ENCODE measurements at places on chromosomes 12 and 14.

- no peak for DNase-seq
Measured at GRCh38 chr14:58455593-58456265, 28.2 kb downstream of the KIAA0586 start.

GRCh38 chr12:105590571-105590970 lies 260.1 kb downstream of the C12orf75 start:
- DNase-seq, result no peak

- DNase-seq, result no peak
Measured at GRCh38 chr12:63480186-63480585, 188.1 kb downstream of the DPY19L2 start.

DNA sequence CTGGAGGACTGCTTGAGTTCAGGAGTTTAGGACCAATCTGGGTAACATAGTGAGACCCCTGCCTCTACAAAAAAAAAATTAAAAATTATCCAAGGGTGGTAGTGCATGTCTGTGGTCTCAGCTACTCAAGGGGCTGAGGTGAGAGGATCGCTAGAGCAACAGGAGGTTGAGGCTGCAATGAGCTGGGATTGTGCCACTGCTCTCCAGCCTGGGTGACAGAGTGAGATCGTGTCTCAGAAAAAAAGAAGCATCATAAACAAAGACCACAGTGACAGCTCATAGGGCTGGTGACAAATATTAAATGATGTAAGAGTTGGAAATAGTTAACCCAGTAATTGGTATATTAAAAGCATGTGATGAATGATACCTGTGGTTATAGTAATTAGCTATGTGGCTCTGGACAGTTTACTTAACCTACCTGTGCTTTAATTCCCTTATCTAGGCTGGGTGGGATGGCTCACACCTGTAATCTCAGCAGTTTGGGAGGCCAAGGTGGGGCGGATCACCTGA lies 68.0 kb downstream of the GSC start:
- DNase-seq, result no peak

GRCh38 chr14:103239751-103240150 lies 94.3 kb upstream of the EIF5 start:
- DNase-seq, result no peak

DNA sequence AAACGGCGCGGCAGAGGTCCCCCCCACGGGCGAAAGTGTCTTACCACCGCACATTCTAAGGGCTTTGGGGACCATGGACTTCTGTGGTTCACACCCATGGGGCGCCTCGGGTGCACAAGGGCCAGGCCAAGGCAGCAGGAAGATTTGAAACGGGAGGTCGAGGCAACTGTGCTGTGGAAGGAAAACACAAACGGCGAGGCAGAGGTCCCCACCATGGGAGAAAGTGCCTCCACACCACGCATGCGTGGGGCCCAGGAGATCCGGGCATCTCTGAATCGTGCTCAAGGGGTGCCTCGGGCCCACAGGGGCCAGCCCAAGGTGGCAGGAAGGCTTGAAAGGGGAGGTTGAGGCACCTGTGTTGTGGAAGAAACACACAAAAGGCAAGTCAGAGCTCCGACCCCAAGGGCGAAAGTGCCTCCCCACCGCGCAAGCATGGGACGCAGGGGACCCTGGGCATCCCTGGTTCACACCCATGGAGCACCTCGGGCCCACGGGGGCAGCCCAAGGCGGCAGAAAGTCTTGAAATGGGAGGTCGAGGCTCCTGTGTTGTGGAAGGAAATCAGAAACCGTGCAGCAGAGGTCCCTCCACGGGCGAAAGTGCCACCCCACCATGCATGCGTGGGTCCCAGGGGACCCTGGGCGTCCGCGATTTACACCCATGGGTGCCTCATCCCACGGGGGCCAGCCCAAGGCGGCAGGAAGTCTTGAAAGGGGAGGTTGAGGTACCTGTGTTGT lies 371.0 kb downstream of the ALG10 start:
- DNase-seq, result no peak

- DNase-seq, result no peak
Measured at GRCh38 chr14:97571866-97572555, 774.8 kb downstream of the VRK1 start.

GRCh38 chr14:68628605-68629310 lies 164.1 kb downstream of the ZFP36L1 start:
- DNase-seq, result no peak

- no peak for DNase-seq
Measured at GRCh38 chr12:92650228-92650822, 52.5 kb upstream of the PLEKHG7 start.

GRCh38 chr12:120761519-120761934 lies 35.9 kb downstream of the ACADS start:
- no peak for DNase-seq

GRCh38 chr14:94685166-94685581 lies 73.0 kb downstream of the SERPINA3 start:
- no peak for DNase-seq

DNA sequence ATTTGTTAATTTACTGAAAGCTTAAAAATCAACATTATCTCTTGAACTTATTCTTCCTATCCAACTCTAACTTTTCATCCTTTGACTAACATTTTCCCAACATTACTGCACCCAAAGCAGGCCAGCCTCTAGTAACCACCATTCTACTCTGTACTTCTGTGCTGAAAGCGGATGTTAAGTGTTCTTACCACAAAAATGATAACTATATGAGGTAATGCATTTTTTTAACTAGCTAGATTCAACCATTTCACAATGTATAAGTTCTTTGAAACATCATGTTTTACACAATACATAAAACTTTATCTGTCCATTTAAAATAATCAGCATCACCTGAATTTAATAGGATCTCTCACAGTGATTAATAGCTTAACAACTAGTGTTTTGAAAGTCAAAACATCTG lies 468.5 kb upstream of the MGAT4C start:
- no peak for DNase-seq

- DNase-seq, result no peak
Measured at GRCh38 chr12:90841336-90841735, 113.6 kb downstream of the CCER1 start.

DNA sequence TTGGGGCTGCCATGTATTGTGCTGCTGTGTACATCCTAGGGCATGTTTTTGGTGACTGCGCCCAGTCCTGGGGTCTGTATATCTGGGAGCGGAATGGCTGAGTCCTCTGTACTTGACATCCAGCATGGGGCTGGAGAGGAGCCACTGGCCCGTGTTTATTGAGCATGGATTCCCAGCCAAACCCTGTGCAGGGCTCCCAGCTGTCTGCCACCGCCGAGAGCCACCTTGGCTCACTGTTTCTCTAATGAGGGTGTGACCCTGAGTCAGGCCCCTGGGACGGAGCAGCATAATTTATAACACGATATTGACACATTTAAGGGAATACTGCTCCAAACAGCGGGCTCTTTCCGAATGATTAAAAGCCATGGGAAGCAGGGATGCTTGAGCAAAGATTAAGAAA lies 211.5 kb upstream of the PWP1 start:
- DNase-seq, result no peak

DNA sequence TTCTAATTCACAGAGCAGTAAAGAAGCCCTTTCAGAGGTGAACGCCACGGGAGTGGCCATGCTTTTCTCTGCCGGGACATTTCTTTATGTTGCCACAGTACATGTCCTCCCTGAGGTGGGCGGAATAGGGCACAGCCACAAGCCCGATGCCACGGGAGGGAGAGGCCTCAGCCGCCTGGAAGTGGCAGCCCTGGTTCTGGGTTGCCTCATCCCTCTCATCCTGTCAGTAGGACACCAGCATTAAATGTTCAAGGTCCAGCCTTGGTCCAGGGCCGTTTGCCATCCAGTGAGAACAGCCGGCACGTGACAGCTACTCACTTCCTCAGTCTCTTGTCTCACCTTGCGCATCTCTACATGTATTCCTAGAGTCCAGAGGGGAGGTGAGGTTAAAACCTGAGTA lies 26.2 kb upstream of the PLEKHD1 start:
- DNase-seq, result no peak

DNA sequence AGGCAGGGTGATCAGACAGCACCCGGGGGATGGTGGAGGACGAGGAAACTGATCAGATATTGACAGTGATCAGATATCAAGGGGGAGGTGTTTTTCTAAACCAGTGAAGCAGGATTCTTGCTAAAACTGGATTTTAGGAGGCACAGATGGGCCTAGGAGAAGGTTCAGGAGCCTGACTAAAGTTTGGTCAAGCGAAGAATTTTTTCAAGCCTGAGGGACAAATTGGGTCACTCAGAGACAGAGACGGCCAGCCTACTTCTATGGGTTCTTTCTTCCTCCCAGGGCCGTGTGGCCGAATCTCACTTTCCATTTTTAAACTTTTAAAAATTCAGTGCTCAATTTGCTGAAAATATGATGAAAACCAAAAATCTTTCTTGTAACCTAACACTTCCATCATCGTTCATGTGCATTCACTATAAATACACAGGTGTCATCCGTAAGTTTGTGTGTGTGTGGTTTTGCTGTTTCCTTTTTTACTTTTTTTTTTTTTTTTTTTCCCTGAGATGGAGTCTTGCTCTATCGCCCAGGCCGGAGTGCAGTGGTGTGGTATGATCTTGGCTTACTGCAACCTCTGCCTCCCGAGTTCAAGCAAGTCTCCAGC lies 68.5 kb downstream of the RIN3 start:
- no peak for DNase-seq
